Glutamatergic neuron (in vitro differentiated cells): ENCODE measurements at places on chromosomes 5 and 9. TPM values are rescaled to one million over a fixed set of nuclear protein-coding genes. Genes with fewer than 3 reads are reported as not detected.

DNA sequence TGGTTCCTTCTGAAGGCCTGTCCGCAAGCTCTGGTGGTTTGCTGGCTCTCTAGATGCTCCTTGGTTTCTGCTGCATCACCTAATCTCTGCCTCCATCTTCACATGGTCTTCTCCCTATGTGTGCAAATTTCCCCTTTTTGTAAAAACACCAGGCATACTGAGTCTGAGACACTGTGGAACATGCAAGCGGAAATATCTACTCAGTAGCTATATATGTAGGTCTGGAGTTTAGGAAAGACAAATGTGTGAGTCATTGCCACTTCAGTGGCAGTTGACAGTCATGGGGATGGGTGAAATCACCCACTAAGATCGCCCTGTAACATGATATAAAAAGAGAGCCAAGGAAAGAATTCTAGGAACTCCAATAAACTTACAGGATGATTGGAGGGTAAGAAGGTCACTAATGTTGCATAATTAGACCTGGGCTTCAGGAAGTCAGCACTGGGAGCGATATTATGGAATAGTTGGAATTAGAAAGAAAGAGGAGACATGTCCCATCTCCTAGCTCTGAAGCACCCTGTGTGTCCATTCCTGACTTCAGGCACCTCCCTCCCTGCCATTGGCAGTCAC, 22.7 kb upstream of the UBLCP1 start:
- peaks cover 3% of the 10 kb centered on the region for H3K4me1 ChIP-seq
- no peak overlapping the region for H3K4me3 ChIP-seq
- H3K27ac ChIP-seq: no peak overlapping the region

C5orf58 gene
- not detected for total RNA-seq

NR6A1 gene
- total RNA-seq: 51.0 TPM

DNA sequence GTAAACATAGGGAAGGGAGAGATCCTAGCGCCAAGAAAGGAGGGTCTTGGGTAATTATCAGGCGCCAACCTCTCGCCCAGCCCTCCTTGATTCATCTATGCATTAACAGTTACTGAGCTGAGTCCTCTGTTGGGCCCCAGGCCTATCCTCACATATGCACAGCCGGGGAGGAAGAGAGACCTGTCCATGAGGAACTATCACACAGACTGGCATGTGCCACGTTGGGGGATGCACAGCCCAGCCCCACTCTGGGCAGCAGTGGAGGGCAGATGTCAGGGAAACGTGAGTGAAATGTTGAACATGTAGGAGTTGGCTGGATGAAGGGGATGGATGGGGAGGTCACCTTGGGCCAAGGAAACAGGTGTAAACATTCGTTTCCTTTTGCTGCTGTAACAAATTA, 18.8 kb upstream of the ENHO start:
- H3K27me3 ChIP-seq: peaks cover 15% of the 10 kb centered on the region
- H3K4me1 ChIP-seq: no peaks in the 10 kb centered on the region
- DNase-seq: no peak
- no peak overlapping the region for H3K27ac ChIP-seq
- H3K4me3 ChIP-seq: no peak overlapping the region
- no peaks in the 10 kb centered on the region for H3K36me3 ChIP-seq

DNA sequence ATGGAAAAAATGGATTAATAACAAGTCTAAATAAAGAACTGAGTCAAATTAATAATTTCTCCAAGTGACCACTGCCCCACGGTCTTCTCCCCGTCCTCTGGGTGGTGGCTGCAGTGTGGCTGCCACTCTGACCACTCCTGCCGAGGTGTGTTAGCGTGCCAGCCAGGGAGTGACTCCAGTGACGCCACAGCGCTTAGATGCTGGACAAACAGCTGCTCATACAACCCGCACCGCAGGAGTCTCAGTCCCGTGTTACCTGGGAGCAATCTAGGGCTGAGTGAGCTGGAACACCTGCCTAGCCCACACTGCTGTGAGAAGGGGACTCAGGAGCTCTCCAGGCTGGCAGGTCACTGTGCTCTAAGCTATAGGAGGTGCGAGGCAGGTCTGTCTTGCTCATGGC, 10.2 kb downstream of the MAPK9 start:
- H3K4me3 ChIP-seq: no peak overlapping the region
- peaks cover 7% of the 10 kb centered on the region for H3K4me1 ChIP-seq
- no peak for DNase-seq
- H3K27me3 ChIP-seq: no peaks in the 10 kb centered on the region
- no peak overlapping the region for H3K27ac ChIP-seq

DNA sequence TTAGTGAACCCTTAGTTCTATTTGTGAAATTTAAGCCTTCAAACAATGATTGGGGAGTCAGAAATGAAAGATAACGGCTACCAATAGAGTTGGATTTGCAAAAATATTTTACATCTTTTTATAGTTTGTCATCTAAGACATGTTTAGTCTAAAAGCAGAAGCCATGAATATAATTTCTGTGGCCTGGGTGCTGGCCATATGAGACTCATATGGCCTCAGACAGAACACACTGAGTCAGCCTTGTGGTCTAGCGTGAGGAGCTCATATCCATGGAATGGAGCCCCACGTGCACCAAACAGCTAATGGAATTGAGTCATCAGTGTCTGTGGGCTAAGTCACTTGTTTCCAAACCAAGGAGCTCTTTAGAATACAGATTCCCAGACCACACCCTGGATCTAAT, 240.7 kb upstream of the NREP start:
- H3K36me3 ChIP-seq: peaks cover 9% of the 10 kb centered on the region
- peaks cover 1% of the 10 kb centered on the region for H3K27me3 ChIP-seq
- DNase-seq: no peak
- no peak overlapping the region for H3K27ac ChIP-seq

DNA sequence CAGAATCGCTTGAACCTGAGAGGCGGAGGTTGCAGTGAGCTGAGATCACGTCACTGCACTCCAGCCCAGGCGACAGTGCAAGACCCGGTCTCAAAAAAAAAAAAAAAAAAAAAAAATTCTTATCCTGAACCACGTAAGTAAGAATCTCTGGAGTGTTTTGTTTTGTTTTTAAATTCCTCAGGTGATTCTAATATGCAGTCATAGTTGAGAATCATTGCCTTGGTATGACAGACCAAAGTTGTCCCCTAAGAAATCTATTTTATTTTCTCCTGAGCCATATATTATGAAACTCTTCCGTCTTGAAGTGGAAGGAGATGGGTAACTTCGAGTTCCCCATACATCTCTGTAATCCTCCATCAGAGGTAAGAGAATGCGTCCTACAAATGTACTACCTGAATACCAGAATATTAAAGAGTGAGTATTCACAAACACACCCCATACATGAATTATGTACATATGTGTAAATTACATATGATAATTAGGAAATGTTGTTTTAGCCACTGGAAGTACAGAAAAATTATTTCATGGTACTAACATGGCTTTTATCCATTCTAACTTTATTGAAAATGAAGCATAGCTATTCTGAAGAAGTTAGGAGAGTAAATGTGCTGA, 26.7 kb upstream of the SVEP1 start:
- H3K4me3 ChIP-seq: no peak overlapping the region
- H3K4me1 ChIP-seq: no peaks in the 10 kb centered on the region
- no peak overlapping the region for H3K27ac ChIP-seq
- DNase-seq: no peak
- H3K27me3 ChIP-seq: peaks cover 3% of the 10 kb centered on the region

RABEPK gene
- 11.3 TPM for total RNA-seq

NTRK2 gene
- total RNA-seq: 2.1 TPM

N4BP3 gene
- total RNA-seq: 2.2 TPM

- H3K27ac ChIP-seq: no peak overlapping the region
- H3K27me3 ChIP-seq: peaks cover 3% of the 10 kb centered on the region
- DNase-seq: no peak
- H3K4me3 ChIP-seq: no peak overlapping the region
- H3K4me1 ChIP-seq: peaks cover 10% of the 10 kb centered on the region
Measured at GRCh38 chr9:130157079-130157478, 15.1 kb upstream of the NCS1 start.

DNA sequence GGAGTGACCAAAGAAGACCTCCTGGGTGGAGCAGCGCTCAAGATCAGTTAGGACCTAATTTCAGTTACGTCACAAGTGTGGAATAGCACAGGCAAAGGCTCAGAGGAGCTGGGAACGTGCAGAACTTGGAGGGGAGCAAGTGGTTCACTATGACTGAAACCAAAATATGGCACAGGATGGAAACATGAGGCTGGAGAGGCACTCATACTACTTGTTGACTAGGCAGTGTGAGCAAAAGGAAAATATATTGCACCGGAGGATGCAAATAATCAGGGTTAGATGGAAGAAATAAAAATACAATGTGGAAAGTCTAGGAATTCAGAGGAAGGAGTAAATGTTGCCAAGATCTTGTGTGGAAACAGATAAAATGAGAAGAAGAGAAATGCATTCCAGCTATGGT, 148.3 kb downstream of the DCP2 start:
- H3K4me3 ChIP-seq: no peak overlapping the region
- H3K4me1 ChIP-seq: peaks cover 44% of the 10 kb centered on the region
- peaks cover 15% of the 10 kb centered on the region for H3K27me3 ChIP-seq
- H3K36me3 ChIP-seq: peaks cover 25% of the 10 kb centered on the region
- no peak overlapping the region for H3K27ac ChIP-seq

RAB3C gene
- total RNA-seq: 36.2 TPM

BNIP1 gene
- 12.5 TPM for total RNA-seq

GRCh38 chr9:128280084-128280622, 4.1 kb downstream of the SWI5 start:
- H3K27me3 ChIP-seq: peaks cover 5% of the 10 kb centered on the region
- H3K4me1 ChIP-seq: peaks cover 6% of the 10 kb centered on the region
- no peaks in the 10 kb centered on the region for H3K36me3 ChIP-seq
- no peak overlapping the region for H3K27ac ChIP-seq
- DNase-seq: no peak

DNA sequence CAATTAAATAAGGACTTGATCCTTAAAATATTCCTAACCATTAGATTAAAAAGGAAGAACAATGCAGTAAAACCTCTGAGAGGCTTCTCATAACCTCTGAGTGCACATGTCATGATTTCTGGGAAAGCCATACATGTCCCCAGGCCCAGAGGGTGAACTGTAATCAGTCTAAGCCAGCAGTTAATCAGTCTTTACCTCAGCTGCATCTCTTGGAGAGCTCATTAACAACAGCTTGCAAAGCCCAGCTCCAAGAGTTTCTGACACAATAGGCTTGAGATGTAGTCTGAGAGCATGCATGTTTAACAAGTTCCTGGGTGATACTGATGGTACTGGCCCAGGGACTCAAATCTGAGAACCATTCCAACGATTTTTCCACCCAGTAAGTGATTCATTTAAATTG, 392.1 kb downstream of the DNAH5 start:
- H3K27ac ChIP-seq: no peak overlapping the region
- H3K27me3 ChIP-seq: no peaks in the 10 kb centered on the region
- no peaks in the 10 kb centered on the region for H3K4me1 ChIP-seq

GRCh38 chr5:68499987-68500386, 284.4 kb downstream of the PIK3R1 start:
- DNase-seq: no peak
- H3K27me3 ChIP-seq: peaks cover 8% of the 10 kb centered on the region
- peaks cover 46% of the 10 kb centered on the region for H3K36me3 ChIP-seq
- peaks cover 6% of the 10 kb centered on the region for H3K4me1 ChIP-seq

SHISAL2B gene
- not detected for total RNA-seq

SPATA31C1 gene
- total RNA-seq: not detected

- no peaks in the 10 kb centered on the region for H3K36me3 ChIP-seq
- no peaks in the 10 kb centered on the region for H3K27me3 ChIP-seq
- H3K4me1 ChIP-seq: peaks cover 6% of the 10 kb centered on the region
- H3K27ac ChIP-seq: no peak overlapping the region
- DNase-seq: no peak
Measured at GRCh38 chr5:3288325-3288724, 307.3 kb upstream of the IRX1 start.

CCL21 gene
- total RNA-seq: not detected

DNA sequence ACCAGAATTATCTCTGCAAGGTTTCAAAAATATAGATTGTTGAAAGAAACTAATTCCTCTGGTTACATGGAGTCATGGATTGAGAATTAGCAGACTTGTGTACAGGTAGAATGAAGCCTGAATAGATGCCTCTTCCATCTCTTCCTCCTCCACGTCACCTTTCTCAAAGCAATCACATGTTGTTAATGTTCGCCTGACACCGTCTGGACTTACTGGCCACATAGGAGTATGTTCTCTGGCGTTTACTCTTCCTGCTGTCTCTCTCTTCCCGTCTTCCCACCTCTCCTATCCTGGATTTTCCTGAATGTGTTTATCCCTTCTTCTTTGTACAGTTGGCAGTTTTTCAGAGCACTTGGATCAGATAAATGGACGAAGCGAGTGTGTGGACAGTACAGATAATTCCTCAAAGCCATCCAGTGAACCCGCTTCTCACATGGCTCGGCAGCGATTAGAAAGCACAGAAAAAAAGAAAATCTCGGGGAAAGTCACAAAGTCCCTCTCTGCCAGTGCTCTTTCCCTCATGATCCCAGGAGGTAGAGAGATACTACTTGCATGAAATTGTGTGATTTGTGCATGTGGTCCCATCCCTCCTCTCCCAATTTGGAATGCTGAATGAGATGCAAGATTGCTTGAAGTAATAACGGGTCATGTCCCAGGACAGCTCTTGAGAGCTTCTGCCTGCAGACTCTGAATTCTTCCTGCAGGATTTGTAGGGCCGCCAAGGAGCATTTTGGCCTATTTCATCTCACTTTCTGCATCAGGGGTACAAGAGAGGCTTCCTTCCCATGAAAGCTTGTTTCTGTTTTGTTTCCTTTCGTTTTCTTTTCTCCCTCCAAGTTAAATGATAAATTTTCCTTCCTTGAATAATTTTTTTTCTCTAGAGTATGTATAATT, 47.3 kb downstream of the CD180 start:
- peaks cover 7% of the 10 kb centered on the region for H3K4me1 ChIP-seq
- no peak overlapping the region for H3K4me3 ChIP-seq
- DNase-seq: no peak

DNA sequence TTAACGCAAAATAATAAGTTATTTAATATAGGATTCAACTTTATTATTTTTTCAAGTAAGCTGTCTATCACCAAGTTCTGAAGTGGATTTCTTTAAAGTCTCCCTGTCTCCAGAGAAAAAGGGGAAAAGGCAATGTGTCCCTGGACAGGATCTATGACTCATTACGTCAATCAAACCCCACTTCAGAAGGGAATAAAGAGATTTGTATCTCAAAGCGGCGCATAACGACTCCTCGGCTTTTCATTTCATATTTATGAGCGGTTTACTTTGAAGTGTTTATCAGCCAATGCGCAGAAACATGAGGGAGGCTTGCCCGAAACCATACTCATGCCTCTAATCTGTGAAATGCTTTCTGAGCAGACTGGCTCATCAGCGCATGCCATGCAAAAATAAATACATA, 938.6 kb upstream of the WWC1 start:
- H3K27ac ChIP-seq: no peak overlapping the region
- no peak for DNase-seq
- H3K27me3 ChIP-seq: peaks cover 3% of the 10 kb centered on the region

GRCh38 chr5:17343675-17344074, 126.2 kb downstream of the BASP1 start:
- no peak for DNase-seq
- H3K27me3 ChIP-seq: peaks cover 3% of the 10 kb centered on the region
- H3K36me3 ChIP-seq: peaks cover 4% of the 10 kb centered on the region
- H3K4me3 ChIP-seq: no peak overlapping the region
- H3K27ac ChIP-seq: no peak overlapping the region
